ENCODE measurements at places on chromosomes 1 and 21.

DNA sequence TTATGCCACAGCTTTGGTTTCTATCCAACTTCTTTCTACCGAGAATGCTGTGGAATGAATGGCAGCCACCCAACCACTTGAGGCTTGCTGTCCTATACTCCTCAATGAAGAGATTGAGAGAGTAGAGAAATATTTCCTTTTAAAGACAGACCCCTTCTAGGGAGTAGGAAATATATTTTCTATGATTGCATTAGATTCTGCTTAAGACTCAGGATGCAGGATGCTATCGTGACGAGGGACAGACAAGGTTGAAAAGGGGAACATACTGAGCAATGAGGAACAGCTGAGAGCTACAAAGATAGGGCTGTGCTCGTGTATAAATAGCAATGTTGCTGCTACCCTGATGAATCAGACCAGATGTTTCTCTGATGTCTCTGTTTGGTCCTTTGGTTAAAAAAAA, 7.1 kb upstream of the RASAL2 start:
- DNase-seq, result no peak

DNA sequence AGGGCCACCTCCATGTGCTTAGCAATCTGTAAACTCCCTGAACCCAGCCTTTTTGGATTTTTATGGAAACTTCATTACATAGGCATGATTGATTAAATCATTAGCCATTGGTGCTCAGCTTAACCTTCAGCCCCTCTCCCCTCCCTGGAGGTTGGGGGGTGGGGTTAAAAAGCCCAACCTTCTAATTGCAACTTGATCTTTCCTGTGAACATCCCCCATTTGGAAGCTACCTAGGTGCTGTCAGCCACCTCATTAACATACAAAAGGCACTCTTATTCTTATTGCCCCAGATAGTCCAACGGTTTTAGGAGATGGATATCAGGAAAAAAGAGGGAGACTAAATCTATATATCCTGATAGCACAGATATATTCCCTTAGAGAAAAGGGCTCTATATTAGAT, 424.0 kb upstream of the BEND5 start:
- DNase-seq, result no peak

GRCh38 chr1:222077206-222077605, 335.3 kb upstream of the DUSP10 start:
- DNase-seq, result no peak

GRCh38 chr1:21265644-21266043, 24.6 kb downstream of the ECE1 start:
- DNase-seq, result no peak

- no peak for DNase-seq
Measured at GRCh38 chr1:21919520-21919919, 17.6 kb downstream of the HSPG2 start.

DNA sequence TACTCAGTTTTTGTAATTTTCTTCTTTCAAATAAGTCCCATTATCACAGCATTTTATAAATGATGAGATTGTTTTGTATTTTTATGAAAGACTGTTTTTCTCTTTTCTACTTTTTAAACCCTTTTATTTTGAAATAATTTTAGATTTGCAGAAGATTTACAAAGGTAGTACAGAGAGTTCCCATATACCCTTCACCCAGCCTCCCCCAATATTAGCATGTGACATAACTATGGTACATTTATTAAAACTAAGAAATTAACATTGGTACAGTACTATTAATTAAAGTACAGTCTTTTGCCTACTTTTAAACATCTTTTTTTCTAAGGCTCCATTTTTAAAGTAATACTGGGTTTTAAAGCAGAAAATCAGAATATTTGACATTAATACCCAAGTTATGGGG, 35.6 kb upstream of the LAMC2 start:
- no peak for DNase-seq

- DNase-seq, result no peak
Measured at GRCh38 chr1:22853651-22854185, 118.9 kb downstream of the LACTBL1 start.

- DNase-seq, result no peak
Measured at GRCh38 chr1:203453616-203454015, 22.0 kb upstream of the PRELP start.

DNA sequence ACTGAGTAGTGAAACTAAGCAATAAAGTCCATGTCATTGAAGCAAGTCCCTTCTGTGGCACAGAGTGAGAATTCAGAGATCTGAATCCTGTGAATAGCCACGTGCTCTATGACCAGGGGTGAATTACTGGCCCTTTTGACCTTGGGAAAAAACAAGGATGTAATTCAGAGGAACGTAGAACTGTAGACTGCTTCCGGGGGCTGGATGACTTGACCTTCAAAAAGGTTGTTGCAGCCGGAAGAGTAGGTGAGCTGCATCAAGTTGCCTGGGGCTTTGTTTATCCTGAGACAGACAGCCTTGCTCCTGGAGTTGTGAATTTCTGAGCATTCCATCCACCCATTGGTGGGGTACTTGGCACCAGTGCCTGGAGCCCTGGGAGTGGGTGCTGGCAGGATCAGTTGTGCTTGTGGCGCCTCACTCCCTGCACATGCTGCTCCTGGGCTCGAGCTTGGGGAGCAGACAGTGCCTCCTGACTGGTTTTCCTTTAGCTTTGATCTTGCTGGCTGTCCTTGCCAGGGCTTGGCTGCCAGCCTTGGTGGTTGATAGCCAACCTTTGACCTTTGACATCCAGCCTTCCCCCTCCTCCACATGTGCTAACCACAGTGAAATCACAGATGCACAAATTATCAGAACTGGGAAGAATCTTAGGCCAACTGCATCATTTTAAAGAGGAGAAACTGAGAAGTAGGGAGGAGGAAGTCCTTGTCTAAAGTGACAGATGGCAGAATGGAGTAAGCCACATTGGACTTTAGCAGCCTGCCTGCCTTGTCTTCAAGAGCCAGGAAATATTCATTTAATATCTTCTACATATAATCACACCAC, 16.2 kb upstream of the MYOG start:
- peak; percentile 25 for DNase-seq

DNA sequence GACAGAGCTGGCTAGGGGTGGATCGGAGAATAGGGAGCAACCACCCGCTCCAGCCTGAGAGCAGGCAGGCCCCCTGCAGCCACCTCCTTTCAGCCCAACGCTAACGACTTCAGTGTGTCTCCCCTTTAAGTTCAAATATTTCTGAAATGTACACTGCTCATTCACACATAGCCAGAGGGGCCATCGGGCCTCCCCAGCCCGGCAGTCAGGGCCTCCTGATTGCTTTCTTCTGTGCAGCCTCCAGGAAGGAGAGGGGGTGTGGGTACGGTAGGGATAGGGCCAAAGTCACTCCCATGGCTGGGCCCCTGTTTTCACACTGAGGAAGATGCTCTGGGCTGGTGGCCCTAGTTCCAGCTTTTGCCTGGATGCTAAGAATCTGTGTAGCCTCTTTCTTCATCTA, 64.8 kb downstream of the EPHB2 start:
- no peak for DNase-seq

DNA sequence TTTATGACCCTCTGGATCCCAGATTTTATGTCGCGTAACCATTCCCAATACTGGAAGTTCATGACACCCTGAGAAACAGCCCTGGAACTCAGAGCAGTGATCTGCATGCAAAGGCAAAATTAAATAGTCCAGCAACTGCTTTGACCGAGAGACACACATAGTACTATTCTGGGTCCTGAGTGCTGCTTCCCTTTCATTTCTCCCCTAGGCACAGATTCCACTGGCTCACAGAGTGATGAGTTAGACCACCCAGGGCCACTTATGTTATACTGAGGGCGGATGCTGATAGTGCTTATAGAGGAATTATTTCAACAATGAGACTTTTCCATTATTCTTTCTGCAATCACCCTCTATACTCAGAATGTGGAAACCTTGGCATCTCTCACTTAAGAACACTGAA, 69.2 kb downstream of the NFIA start:
- no peak for DNase-seq

DNA sequence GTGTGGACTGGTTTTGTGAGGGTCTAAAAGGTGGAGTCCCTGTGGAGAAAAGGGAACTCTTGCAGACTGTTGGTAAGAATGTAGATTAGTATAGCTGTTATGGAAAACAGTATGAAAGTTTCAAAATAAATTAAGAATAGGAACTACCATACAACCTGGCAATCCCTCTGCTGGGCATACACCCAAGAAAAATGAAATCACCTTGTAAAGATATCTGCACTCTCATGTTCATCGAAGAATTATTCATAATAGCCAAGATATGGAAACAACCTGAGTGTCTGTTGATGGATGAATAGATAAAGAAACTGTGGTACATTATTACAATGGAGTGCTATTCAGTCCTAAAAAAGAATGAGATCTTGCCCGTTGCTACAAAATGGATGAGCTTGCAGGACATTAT, 109.6 kb downstream of the TBX19 start:
- DNase-seq, result no peak

DNA sequence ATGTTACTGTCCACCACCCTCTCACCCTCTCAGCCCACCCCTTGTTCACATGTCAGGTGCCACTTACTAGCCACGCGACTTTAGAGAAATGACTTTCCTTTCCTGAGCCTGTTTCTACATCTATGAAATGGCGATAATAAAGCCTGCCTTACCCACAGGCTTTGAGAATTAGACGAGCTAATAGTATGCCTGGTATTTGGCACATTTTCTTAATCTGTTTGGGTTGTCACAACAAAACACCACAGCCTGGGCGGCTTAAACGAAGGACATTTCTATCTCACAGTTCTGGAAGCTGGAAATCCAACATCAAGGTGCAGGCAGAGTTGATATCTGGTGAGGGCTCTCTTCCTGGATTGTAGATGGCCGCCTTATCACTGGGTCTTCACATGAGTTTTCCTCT, 273.9 kb upstream of the FMN2 start:
- DNase-seq, result no peak

GRCh38 chr1:145891587-145892485, 6.2 kb upstream of the ANKRD35 start:
- no peak for DNase-seq

GRCh38 chr1:37919277-37919676, 27.6 kb downstream of the INPP5B start:
- DNase-seq, result no peak

- no peak for DNase-seq
Measured at GRCh38 chr1:43052786-43053439, 94.2 kb upstream of the SLC2A1 start.

DNA sequence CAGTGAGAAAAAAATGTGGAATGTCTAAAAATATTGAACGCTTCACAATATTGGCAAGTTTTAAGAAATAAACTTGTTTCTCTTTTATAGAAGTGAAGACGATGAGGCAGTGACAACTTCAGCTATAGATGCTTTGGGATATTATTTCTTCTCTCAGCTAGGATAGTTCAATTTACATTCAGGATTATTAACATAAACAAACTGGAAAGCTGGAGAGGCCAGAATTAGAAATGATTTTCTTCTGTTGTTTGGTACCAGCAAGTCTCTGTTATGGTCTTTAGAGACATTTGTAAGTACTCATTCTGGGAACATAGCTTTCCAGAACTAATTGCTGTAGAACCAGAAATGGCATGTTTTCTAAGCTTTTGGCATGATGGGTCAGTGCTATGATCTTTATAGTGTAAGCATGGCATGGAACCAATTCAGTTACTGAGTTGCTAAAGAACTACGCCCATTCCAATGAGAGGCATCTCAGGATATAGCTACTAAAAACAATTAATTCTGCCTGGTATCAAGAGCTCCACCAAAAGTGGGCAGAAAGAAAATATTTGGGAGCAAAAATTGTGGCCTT, 599.5 kb upstream of the B3GALT2 start:
- no peak for DNase-seq

- DNase-seq, result peak; percentile 58
Measured at GRCh38 chr1:228340686-228341449, 65.8 kb downstream of the TRIM11 start.

- no peak for DNase-seq
Measured at GRCh38 chr1:65985393-65986066, 192.8 kb downstream of the PDE4B start.

GRCh38 chr1:155226910-155227260, 18.4 kb downstream of the MTX1 start:
- DNase-seq, result no peak

DNA sequence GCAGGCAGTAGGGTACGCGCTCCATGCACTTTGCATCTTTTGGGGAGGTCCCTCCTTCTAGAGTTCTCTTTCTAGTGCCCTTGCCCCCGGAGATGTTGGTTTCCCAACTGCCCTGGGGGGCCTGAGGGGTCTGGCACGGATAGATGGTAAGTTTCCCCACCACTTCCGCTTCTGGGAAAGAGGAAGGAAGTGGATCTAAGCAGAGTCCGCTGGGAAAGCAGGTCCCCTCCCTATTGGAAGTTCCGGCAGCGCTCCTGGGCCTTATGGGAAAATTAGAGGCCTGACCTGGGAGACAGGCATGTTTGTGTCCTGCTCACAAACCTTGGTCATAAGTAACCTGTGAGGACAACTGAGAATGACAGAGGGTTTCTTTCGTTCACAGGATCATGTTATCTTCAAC, 274.4 kb downstream of the RPS6KC1 start:
- no peak for DNase-seq

- no peak for DNase-seq
Measured at GRCh38 chr1:111516005-111516535, 12.6 kb upstream of the ADORA3 start.

DNA sequence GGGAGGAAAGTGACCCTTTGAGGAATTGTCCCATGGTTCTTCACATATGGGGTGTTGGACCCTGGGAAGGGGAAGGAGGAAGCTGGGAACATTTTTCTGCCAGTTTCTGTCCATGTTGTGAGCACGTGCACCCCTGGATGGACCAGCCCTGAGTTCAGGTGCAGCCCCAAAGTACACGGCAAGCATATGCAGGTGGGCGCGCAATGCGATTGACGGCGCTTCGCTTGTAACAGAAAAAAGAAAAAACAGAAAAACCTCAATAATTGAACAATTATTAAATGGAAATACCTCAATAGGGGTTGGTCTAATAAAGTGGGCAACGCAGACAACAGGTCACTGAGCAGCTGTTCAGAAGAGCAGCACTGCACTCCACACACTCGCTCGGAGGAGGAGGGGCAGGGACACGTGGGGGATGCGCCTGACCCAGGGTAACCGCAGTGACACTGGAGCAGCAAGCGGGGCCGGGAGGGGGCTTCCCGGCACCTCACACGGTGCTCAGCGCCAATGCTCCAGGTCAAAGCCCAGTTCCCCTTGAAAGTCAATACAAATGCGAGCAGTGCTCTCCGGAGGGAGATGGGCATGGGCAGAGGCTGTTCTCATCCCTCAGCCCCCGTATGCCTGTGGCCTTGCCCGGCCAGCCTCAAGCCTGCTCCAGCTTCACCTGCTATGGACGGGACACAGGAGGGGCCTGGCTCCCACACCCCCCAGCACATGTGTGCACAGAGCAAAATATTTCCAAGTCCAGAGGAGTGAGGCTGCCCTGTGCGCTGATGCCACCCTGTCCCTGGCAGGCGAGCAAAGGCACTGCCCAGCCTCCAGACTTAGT, 6.6 kb upstream of the ACTRT2 start:
- DNase-seq, result peak; percentile 54

DNA sequence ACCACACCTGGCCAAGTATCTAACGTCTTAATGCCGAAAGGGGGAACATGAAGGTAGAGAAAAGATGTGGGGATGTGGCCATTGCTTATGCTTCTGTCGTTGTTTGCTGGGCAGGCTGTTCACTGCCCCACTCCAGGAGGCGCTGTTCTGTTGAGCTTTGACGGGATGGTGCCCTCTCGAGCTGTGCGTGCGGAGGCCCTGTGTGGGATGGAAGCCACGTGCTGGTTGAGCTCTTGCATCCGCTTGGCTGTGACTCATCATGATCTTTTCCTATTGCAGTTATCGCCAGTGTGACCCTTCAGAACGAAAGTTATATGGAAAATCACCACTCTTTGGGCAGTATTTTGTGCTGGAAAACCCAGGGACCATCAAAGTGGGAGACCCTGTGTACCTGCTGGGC, 26.3 kb downstream of the MTARC1 start:
- DNase-seq, result no peak

Measured in natural killer cell treated with Interleukin-12 subunit alpha and Interleukin-12 subunit beta and Interleukin-15 and Interleukin-18, amount 100 ng/mL, for 72 hours (primary cell).